M059J (cell line): ENCODE measurements at places on chromosomes 6 and 20. TPM values are rescaled to one million over a fixed set of nuclear protein-coding genes. Genes with fewer than 3 reads are reported as not detected.
A peak's percentile ranks its signal among the peaks of the same experiment; 100 is the strongest.

THBS2 gene
- 109 and 164 TPM in 2 replicates for total RNA-seq

EPPIN gene
- not detected in 2 replicates for total RNA-seq

GRCh38 chr6:96900873-96901272, 3.2 kb upstream of the NDUFAF4 start:
- no peak for DNase-seq

SEL1L2 gene
- not detected in 2 replicates for total RNA-seq

ATRN gene
- 16.5 and 33.7 TPM in 2 replicates for total RNA-seq

TULP1 gene
- total RNA-seq: not detected in 2 replicates

DNA sequence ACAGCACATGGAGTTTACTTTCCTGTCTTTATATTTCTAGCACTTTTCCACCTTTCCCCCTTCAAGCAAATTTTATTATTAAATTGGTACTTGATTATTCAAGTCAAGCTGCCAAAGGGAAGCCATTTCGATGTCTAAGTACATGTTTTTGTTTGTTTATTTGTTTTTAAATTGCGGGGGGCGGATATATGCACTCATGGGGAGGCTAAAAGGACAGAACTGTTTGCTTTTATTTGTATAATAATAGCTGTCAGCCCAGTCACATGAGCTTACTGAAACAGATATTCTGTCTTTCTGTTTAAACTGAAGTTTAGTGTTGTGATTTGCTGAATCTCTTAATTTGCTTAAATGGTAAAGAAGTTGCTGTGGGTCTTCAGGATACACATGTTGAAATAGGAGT, 49.6 kb upstream of the PLCG1 start:
- DNase-seq: no peak

DNA sequence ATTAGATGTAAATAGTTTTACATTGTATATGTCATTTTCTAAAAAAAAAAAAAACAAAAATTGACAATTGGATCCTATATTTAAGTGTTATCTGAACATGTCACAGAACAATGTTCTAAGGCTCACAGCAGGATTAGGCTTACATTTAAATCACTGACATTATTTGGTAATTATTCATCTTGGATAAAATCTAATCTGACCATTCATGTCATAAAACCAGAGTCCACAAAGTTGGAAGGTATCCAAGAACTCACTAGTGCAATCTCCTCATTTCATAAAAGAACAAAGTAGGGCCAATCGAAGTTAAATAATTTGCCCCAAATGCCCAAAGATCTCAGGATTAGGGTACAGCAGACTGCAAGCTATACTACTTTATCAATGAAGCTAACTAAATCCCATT, 73.0 kb downstream of the PDSS2 start:
- peak; percentile 73 for DNase-seq

POU5F1 gene
- total RNA-seq: 0.39 TPM in 1 of 2 replicates, not detected in the other

DNA sequence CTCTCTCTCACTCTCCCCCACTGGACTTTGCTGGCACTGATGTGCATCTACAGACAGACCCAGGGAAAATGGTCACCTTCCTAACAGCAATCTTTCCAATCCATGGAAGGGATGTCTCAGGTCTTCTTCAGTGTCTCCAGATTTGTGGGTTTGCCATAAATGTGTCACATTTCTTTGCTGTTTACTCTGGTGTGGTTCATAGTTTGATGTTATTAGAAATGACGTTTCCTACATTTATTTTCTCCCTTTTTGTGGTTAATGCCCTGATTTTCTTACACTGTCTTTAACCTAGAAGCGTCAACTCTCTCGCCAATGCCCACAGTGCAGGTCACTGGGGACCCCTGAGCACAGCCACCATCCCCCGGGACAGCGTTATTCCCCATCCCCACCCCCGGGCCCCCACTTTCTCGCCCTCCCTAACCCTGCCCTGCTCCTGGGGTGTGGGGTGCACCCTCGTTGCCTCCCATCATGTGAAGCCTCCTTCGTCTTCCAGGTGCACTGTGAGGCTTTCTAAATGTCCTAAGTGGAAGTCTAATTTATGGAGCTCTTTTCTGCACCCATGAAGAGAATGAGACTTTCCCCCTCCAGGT, 86.5 kb downstream of the YTHDF1 start:
- no peak for DNase-seq

SYCP2 gene
- total RNA-seq: 0.79 and 1.2 TPM in 2 replicates

- peak; percentile 91 for DNase-seq
These were observed 109.1 kb downstream of the TSHZ2 start for GRCh38 chr20:53080969-53081871.

- DNase-seq: no peak
These were observed 85.6 kb downstream of the POPDC3 start for GRCh38 chr6:105094133-105094640.

TUBB1 gene
- 0.17 TPM in 1 of 2 replicates, not detected in the other for total RNA-seq

DNA sequence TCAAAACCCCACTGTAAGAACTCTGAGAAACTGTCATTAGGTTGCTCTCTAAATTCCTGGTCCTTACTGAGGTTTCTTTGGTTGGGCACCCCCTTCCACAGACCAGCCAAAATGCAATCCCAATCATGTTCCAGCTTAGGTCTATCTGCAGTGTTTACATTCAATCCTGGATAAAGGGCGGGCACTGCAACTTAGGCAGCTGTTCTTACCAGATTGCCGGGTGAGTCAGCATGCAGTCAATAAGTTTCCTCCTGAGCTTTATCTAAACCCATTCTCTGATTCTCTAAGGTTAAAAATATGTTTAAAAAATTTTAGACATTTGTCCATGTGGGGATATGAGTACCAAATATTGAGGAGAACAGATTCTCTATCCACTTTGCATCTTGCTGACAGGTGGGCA, 197.8 kb downstream of the HAO1 start:
- DNase-seq: peak; percentile 35

CNR1 gene
- total RNA-seq: 0.64 and 1.7 TPM in 2 replicates

DNA sequence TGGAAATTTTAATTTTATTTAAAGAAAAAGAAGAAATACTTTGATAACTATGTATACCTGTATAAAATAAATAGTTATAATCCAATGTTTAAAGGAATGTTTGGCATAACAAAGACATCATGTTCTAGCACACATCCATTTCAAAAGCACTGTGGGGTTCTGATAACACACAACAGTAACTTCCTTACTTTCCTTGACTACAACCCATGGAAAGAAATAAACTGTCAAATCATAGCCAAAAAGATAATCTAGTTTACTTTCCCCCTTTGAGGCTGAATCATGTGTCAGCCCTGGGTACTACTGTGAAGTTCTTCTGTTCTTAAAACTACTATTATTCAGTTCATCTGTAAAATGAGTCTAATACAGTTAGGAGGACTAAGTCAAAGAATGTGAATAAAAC, 61.4 kb upstream of the PKIB start:
- DNase-seq: no peak

GRCh38 chr6:78465059-78465634, 402.2 kb upstream of the IRAK1BP1 start:
- DNase-seq: no peak

ITPR3 gene
- 21.9 and 40.3 TPM in 2 replicates for total RNA-seq

GRCh38 chr20:35226126-35226883, at the start of gene MMP24:
TSS of gene MMP24 (plus strand) at chr20:35226690. CDS start at chr20:35226739, 49 bp downstream.
- DNase-seq: no peak

COL11A2 gene
- total RNA-seq: 0.02 TPM in 1 of 2 replicates, not detected in the other

- DNase-seq: peak; percentile 83
These were observed 175.2 kb downstream of the ZMYND8 start for GRCh38 chr20:47181056-47181862.

GRCh38 chr6:141107591-141108160, 1025.0 kb upstream of the GJE1 start:
- DNase-seq: peak; percentile 96

GRCh38 chr6:98648211-98648914, 186.0 kb upstream of the POU3F2 start:
- DNase-seq: peak; percentile 79

- peak; percentile 50 for DNase-seq
These were observed 24.7 kb downstream of the TBC1D7 start for GRCh38 chr6:13303668-13304017.

SAMD3 gene
- 2.8 and 4.2 TPM in 2 replicates for total RNA-seq

DNA sequence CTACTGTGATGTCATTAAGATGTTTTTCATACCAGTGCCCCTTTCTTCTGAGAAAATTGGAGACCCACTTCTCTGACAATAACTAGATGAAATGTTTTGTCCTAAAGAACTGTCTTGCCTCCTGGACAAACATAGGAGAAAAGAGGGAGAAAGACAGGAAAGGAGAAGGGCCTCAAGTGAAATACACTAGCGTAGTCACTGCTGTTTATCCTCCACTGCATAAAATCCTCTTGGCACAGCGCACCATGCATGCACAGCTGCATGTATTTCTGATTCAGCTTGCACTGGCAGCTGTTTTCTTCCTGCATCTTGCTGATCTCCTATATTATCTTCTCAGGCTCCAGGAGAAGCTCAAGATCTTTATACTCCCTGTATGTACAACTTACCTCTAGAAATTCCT, 158.0 kb upstream of the BMP5 start:
- DNase-seq: no peak

SPDEF gene
- not detected in 2 replicates for total RNA-seq

DNA sequence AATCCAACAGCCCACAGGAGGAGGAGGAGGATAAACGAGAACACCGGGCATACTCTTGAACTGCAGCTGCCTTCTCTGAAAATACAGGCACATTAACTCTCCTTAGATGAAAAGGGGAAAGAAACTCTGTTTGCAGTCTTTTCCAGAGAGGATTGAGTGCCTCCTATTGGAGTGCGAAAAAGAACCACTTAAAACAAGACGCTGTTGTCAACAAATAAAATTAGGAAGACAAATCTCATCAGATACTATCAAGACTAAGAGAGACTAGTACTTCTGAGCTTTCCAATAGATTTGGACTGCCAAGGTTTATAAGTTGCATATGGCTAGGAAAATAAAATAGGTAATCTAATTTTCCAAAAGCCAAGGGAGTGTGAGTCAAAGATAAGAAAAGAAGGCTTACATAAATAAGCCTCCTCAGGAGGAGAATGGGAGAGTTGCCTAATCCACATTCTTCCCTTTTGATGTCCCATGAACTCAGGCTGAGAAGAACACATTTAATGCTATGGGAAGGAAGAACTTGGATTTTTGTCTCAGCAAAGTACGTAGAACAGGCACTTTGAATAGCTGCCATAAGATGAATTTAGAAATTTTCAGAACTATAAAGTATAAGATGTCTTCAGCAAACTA, 154.7 kb downstream of the ARHGAP18 start:
- DNase-seq: no peak

DNA sequence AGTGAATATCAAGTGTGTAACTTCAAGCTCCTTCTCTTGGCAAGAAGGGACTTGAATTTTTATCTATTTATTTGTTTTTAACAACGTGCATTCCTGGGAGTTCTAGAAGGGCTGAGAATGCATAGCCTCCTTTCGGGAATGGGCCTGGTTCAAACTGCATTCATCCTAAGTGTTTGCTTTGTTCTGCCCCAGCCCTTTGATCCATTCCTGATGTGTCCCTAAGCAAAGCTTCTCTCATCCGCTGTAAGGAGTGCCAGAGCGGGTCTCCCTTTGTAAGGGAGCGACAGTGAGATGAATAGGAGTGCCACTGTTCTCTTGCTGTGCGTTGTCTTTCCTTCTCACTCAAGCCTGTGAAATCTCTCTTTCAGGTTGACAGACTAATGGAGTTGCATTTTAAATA, 61.0 kb upstream of the VSTM2L start:
- no peak for DNase-seq

TPX2 gene
- total RNA-seq: 204 and 319 TPM in 2 replicates

DNA sequence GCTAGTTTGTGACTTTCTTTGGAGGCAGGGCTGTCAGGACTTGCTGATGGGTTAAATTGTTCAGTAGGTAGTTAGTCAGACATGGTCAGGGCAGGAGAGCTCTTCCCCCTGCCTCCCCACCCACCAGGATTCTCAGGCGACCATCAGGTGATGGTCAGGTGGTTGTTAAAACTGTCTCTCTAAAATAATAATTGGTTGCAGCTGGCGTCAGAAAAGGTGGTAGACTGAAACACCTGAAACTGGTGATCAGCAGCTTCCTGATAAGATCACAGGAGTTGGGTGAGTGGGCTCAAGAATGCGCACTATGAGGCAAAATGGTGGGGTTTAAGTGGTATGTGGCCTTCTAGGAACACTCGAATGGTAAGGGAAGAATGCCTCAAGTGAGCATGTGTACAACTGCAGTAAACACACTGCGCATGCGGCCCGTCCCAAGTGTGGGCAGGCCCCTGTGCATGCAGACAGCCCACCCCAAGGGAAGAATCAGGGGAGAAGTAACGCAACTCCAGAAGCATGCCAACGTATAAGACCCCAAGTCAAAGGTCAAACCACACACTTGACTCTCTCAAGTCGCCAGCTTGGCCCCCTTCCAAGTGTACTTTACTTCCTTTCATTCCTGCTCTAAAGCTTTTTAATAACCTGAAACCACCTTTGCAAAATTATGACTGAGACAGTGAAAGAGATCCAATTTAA, 7.9 kb upstream of the BLCAP start:
- no peak for DNase-seq

VSTM2L gene
- total RNA-seq: 1.0 and 4.2 TPM in 2 replicates

DNA sequence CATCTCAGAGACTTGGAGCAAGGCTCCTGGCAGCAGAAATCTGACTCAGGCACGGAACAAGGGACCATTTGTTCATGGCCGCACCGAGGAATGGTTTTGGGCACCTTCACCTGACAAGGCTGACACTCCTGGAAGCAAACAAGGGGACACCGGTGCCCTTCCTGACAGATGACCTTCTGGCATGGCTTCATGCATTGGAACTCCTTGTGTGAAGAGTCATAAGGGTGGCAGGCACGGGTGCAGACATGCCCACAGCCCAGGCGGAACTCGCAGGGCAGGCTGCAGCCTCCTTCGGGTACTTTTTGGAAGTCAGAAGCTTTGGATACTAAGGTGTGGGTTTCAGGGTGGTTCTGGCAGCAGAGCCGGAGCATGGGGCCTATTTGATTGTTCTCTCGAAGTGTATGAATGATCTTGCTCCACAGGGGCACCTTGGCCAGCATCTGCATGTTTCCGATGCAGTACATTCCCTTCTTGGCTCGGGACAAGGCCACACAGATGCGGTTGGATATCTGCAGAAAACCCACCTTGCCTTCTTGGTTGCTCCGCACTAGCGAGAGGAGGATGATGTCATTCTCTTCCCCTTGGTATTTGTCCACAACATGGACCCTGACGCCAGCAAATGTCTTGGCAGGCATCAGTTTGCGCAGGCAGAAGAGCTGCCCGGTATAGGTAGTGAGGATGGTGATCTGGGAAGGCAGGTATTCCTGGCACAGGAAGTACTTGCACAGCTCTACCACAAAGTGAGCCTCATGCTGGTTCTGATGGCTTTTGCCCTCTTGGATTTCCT, 28.8 kb downstream of the ZNFX1 start:
- DNase-seq: no peak

HM13 gene
- 244 and 248 TPM in 2 replicates for total RNA-seq

AGPAT4 gene
- total RNA-seq: 12.0 and 20.5 TPM in 2 replicates
